ENCODE measurements at places on chromosomes 12 and 14.

GRCh38 chr14:91858536-91859275 is 8.6 kb downstream of the TC2N start:
- DNase-seq, result peak; percentile 90

DNA sequence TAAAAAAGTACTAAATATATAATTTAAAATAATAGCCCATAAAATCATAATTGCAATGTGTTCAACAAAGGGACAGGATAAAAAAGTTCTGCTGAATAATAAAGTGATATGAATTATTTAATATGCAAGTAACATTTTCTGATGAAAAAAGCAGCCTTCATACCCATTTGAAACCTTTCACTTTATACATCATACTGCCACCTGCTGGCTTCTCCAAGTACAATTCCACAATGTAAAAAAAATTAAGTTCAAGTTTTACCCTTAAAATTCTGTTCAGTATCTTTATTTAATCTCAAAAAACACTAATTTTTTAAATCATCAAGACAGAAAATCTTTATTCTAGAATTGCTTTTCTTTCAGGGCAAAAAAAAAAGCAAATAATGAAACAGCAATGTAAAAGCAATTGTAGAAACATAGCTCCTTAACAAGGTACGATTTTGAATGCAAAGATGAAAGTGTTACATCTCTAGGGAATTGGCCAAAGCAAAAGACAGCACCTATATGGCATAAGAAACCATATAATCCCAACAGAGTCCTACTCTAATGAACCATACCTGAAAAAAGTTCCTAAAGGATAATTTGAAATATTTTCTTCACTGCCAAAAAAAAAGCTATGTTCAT is 15.0 kb downstream of the MDM1 start:
- peak; percentile 62 for DNase-seq

DNA sequence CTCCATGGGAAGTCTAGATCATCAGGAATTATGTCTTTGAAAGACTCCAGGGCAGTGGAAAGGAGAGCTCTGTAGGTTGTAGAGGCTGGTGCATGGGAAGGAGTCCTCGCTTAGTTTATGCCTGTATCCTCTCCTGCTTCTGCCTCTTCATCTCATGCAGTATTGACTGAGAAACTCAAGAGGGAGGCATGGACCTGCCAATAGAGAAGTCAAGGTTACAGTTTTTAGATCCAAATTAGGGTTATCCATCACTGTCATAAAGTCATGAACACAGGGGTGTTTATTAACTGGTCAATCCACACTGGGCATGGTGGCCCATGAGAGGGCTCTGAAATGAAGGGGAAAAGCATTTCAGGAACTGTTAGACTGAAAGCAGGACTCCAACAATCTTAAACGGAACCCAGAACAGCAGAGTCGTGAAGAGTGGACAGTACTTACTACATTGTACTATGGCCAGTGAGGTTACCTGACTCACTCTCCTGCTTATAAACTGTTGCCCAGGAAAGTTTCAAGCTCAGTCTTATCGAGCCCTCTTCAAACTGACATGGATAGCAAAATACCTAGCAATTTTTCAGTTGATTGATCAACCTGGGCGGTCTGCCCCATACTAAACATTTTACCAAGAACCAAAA is 30.1 kb upstream of the DHRS7 start:
- no peak for DNase-seq

- no peak for DNase-seq
These were observed 625 bp downstream of the ANGEL1 start for GRCh38 chr14:76812093-76812421.

DNA sequence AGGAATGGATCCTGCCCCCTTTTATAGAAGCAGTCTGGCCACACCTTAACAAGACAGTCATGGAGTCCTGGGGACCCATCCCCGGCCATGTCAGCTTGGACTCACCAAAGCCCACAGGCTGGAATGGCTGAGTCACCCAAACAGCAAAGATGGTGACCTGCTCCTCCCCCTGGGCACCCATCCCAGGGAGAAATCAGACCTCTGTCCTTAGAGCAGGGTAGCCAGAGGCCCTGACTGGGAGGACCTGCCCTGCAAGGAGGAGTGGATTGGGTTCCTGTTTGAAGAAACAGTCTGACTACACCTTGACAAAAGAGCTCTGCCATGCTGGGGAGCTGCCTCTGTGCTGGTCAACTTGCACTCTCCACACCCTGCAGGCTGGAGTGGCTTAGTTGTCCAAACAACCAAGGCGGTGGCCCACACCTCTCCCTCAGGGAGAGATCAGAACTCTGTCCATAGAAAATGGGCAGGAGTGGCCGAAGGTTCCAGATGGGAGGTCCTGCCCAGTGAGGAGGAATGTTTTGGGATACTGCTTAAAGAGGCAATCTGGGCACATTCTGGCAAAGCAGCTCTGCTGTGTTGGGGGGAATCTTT is 16.6 kb downstream of the MGP start:
- no peak for DNase-seq
